ENCODE measurements at places on chromosomes 3 and 15. TPM values are rescaled to one million over a fixed set of nuclear protein-coding genes. Genes with fewer than 3 reads are reported as not detected.
A peak's percentile ranks its signal among the peaks of the same experiment; 100 is the strongest.

DNA sequence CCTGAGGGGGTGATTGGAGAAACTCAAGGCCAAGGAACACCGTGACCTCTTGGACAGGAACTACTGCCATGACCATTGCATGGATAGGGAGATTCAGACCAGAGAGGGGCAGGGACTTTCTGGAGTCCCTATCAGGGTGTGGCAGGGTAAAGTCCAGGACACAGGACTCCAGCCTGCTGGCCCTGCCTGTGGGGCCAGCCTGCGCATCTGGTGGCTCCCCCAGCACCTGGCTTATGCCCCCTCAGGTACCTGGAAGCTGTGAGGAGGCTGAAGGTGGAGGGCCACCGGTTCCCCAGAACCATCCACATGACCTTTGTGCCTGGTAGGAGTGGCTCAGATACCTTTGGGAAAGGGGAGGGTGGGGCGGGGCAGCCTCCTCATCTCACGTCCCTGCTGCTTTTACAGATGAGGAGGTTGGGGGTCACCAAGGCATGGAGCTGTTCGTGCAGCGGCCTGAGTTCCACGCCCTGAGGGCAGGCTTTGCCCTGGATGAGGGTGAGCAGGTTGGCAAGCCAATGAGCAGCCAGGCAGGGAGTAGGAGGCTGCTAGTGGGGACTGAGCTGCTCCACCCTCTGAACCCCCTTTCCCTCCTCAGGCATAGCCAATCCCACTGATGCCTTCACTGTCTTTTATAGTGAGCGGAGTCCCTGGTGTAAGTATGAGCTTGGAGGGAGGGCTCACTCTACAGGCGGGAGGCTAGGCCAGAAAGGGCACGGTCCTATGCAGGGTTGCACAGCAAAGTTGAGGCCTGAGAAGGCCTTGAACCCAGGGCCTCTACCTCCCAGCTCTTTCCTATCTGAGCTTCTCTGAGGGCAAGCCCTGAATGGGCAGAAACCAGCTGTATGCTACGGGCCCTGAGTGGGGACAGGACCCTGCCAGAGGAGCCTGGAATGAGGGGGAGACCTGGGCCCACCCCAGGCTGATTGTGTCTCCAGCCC lies 2.9 kb downstream of the ACY1 start:
- no peak overlapping the region for H3K4me3 ChIP-seq
- H3K4me1 ChIP-seq: peaks cover 2% of the 10 kb centered on the region
- H3K36me3 ChIP-seq: no peaks in the 10 kb centered on the region

Gene CRYGS
- total RNA-seq: 2.9 TPM

DNA sequence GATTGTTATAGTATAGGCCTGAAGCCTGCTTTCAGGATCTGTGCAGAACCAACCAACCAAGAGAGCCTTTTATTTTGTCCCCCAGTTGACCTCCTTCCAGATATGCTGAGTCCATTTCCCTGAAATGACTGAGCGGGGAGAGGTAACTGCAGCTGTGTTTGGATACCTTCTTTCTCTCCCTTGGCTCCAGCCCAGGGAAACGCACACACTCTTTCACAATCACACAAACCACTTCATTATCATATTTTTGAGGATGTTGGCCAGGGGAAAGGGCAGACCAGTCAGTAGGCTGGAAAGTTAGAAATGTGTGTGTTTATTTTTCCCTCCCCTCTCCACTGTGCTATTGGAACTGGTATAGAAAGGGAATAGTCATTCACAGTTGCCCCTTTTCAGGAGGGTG lies 417.7 kb upstream of the TBL1XR1 start:
- H3K27ac ChIP-seq: no peak overlapping the region
- H3K4me1 ChIP-seq: peaks cover 22% of the 10 kb centered on the region
- no peak overlapping the region for H3K4me3 ChIP-seq
- DNase-seq: no peak

DNA sequence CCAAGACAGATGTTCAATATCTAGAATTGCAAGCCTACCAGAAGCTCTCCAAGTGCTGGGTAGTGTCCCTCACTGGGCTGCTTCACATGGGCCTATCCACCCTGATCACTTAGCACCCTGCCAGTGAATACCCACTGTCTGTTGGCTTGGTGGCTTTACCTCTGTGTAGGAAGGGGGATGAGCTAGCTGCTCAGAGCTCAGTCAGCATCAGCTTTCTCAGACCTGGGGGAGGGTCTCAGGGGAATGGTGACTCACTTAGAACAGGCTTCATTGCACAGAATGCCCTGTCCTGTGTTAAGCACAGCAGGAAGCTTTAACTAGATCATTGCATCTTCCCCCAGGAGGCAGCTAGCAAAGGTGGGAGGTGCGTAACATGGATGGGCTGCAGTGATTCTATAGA lies 209.8 kb downstream of the PDCD6IP start:
- H3K4me1 ChIP-seq: no peaks in the 10 kb centered on the region
- no peak overlapping the region for H3K4me3 ChIP-seq
- no peak for DNase-seq
- no peaks in the 10 kb centered on the region for H3K36me3 ChIP-seq
- no peak overlapping the region for H3K27ac ChIP-seq

- H3K36me3 ChIP-seq: no peaks in the 10 kb centered on the region
- peaks cover 34% of the 10 kb centered on the region for H3K4me1 ChIP-seq
- no peak overlapping the region for H3K4me3 ChIP-seq
- H3K27ac ChIP-seq: peak overlapping the region; percentile 17
- no peaks in the 10 kb centered on the region for H3K27me3 ChIP-seq
These were observed 15.7 kb downstream of the VPS18 start for GRCh38 chr15:40909662-40910630.

Gene MRAS
- total RNA-seq: 106 TPM

DNA sequence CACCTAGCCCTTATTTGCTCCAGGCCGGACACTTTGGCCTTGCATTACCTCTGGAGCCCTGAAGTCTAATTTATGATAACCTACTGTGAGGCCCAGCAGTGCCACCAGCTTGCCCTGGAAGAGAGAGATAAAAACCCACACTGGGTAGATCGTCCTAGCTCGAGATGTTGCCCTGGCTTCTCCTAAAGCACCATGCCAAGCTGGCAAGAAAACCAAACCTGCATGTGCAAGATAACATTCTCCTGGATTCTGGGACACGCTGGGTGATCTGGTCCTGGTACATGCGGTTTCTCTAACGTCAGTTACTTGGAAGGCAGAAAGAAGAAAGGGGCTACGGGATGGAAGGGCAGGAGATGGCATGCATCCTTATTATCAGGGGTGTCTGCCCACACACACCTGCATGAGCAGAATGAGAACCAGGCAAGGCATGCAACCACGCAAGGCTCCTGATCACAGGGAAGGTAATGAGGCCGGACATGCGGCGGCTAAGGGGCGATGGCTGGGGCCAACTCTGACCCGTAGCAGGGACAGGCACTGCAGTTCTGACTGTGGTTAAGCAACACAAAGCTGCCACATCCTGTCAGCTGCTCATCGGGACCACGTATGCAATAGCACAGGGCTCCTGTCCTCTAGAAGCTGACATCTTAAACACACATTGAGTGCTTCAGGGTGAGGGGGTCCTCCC lies 73.0 kb downstream of the OXNAD1 start:
- H3K27me3 ChIP-seq: no peaks in the 10 kb centered on the region
- H3K27ac ChIP-seq: no peak overlapping the region
- no peak for DNase-seq
- no peak overlapping the region for H3K4me3 ChIP-seq
- peaks cover 6% of the 10 kb centered on the region for H3K36me3 ChIP-seq

DNA sequence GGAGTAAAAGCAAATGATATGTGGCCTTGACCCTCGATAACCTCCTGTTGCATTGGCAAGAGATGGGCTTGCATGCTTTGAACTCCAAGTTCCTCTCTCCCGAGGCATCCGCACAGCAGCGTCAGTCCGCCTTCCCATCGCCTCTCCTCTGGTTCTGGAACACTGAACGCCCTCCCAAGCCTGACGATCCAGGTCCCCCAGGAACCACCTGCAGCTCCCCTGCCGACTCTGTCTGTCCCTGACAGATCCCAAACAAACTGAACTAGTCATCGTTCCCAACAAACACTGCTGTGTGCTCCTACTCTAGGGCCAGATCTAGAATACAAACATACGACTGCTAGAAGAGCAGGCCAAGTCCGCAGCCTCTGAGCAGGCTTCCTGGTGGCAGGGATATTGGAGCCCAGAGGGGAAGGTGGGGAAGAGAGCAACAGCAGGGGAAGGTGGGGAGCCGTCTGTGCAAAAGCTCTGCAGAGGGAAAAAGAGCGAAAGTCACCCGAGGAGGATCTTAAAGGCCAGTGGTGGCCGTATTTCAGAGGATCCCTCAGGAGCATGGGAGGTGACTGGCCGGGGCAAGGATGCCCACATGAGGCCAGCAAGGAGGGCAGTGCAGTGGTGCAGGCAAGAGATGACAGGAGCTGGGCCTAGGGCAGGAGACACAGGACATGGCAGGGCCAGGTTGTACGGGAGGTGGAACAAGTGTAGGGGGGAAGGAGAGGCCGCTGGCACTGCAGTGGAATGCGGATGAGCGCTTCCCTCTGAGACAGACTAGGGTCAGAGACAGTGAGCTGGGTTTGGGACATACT lies 50.8 kb downstream of the PCSK6 start:
- no peak overlapping the region for H3K4me3 ChIP-seq
- H3K27ac ChIP-seq: no peak overlapping the region
- no peaks in the 10 kb centered on the region for H3K4me1 ChIP-seq
- no peaks in the 10 kb centered on the region for H3K27me3 ChIP-seq
- no peak for DNase-seq

Gene BFSP2
- total RNA-seq: 0.41 TPM

- H3K36me3 ChIP-seq: no peaks in the 10 kb centered on the region
- DNase-seq: no peak
- no peak overlapping the region for H3K4me3 ChIP-seq
- no peaks in the 10 kb centered on the region for H3K27me3 ChIP-seq
These were observed 537.6 kb downstream of the PLOD2 start for GRCh38 chr3:145623349-145623748.

GRCh38 chr3:134374791-134375581 lies 739 bp upstream of the AMOTL2 start:
- DNase-seq: peak; percentile 58
- H3K27ac ChIP-seq: peak overlapping the region; percentile 97
- H3K27me3 ChIP-seq: no peaks in the 10 kb centered on the region
- H3K36me3 ChIP-seq: peaks cover 7% of the 10 kb centered on the region

DNA sequence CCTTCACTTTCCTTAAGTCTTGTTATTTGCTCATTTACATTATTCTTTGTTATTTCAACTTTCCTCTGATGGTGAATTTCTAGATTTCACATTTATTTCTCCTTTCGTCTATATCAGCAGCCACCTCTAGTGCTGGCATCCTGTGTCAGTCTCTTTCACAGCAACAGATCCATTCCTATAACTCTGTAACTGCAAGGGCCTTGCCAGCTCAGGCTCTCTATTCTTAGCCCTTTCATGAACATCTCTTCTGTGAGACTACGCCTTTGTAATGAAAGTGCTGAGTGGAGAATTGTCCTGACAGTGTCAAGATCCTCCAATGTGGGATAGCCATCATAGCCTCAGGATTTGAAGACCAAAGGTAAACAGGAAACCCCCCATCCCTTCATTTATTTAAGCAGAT lies 3.9 kb upstream of the SCG3 start:
- H3K4me1 ChIP-seq: no peaks in the 10 kb centered on the region
- no peaks in the 10 kb centered on the region for H3K27me3 ChIP-seq
- H3K27ac ChIP-seq: no peak overlapping the region
- DNase-seq: no peak
- no peaks in the 10 kb centered on the region for H3K36me3 ChIP-seq
- no peak overlapping the region for H3K4me3 ChIP-seq

Gene KBTBD13
- total RNA-seq: 0.06 TPM

GRCh38 chr3:105878061-105878460 lies 9.2 kb upstream of the CBLB start:
- no peak overlapping the region for H3K27ac ChIP-seq
- DNase-seq: no peak

GRCh38 chr3:10504171-10505049 lies 976 bp downstream of the ATP2B2 start:
- H3K36me3 ChIP-seq: no peaks in the 10 kb centered on the region
- no peak overlapping the region for H3K4me3 ChIP-seq
- H3K27me3 ChIP-seq: peaks cover 2% of the 10 kb centered on the region
- H3K27ac ChIP-seq: no peak overlapping the region

DNA sequence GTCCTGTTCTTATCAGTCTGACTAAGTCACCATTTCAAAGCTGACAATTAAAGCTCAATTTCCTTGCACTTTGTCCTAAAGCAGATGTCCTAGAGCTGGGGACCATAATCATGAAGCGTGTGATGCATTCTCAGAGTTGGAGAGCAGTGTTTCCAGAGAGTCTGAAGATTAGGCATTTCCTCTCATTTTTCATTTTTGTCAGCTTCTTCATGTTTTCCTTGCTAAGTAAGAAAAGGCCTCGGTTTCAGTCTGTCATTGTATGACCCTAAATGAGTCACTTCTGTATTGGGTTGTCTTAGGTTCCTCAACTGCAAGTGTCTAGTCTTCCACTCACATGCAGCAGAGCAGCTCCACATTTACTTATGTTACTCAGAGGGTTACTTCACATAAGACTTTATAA lies 257.2 kb upstream of the TPRG1 start:
- no peak overlapping the region for H3K4me3 ChIP-seq
- H3K36me3 ChIP-seq: no peaks in the 10 kb centered on the region
- peak overlapping the region; percentile 52 for H3K27ac ChIP-seq
- DNase-seq: no peak

- no peaks in the 10 kb centered on the region for H3K4me1 ChIP-seq
- no peak for DNase-seq
- H3K4me3 ChIP-seq: no peak overlapping the region
- H3K36me3 ChIP-seq: no peaks in the 10 kb centered on the region
- no peaks in the 10 kb centered on the region for H3K27me3 ChIP-seq
- H3K27ac ChIP-seq: no peak overlapping the region
These were observed 1.7 kb upstream of the C3orf33 start for GRCh38 chr3:155807823-155808222.

DNA sequence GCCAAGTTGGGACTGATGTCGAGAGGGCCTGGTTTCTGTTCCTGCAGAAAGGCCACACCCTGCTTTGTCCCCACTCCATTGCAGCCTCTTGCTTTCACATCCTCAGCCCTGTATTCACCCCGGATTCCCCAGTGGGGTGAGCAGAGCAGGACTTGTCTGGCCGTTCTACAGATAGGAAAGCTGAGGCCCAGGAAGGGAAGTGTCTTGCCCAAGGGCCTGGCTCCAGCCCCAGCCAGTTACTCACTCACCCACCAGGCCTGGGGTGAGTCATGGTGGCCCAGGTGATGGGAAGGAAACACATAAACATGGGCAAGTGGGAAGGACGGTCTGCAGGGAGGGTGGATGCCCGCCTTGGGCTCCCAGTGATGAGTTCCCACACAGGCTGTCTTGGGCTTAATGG lies 6.1 kb upstream of the DUSP7 start:
- DNase-seq: no peak
- no peak overlapping the region for H3K4me3 ChIP-seq
- H3K4me1 ChIP-seq: no peaks in the 10 kb centered on the region

GRCh38 chr15:63986751-63987341 lies 59.4 kb downstream of the DAPK2 start:
- H3K36me3 ChIP-seq: no peaks in the 10 kb centered on the region
- no peak overlapping the region for H3K27ac ChIP-seq
- DNase-seq: no peak
- H3K4me1 ChIP-seq: peaks cover 4% of the 10 kb centered on the region
- no peak overlapping the region for H3K4me3 ChIP-seq

DNA sequence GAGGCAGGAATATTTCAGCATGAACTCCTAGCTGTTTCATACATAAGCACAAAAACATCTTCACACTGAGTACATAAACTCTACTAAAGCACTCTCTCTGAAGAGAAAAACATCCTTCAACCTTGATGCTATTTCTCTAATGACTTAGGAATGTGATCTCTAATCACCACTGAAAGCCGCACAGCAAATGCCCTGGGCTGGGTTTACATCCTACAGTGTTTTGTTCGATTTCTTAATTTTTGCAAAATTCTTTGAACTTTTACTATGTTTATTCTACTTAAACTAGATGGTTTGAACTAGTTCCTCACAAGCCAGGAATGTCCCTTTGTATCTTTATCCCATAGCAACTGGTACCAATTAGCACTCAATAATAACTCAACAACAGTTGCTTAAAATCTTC lies 130.9 kb upstream of the ABI3BP start:
- no peaks in the 10 kb centered on the region for H3K4me1 ChIP-seq
- H3K4me3 ChIP-seq: no peak overlapping the region
- H3K27ac ChIP-seq: no peak overlapping the region

Gene UROC1
- not detected for total RNA-seq
